ENCODE measurements at places on chromosomes 13 and 19. TPM values are rescaled to one million over a fixed set of nuclear protein-coding genes. Genes with fewer than 3 reads are reported as not detected.

The RNF225 gene
- not detected for total RNA-seq

DNA sequence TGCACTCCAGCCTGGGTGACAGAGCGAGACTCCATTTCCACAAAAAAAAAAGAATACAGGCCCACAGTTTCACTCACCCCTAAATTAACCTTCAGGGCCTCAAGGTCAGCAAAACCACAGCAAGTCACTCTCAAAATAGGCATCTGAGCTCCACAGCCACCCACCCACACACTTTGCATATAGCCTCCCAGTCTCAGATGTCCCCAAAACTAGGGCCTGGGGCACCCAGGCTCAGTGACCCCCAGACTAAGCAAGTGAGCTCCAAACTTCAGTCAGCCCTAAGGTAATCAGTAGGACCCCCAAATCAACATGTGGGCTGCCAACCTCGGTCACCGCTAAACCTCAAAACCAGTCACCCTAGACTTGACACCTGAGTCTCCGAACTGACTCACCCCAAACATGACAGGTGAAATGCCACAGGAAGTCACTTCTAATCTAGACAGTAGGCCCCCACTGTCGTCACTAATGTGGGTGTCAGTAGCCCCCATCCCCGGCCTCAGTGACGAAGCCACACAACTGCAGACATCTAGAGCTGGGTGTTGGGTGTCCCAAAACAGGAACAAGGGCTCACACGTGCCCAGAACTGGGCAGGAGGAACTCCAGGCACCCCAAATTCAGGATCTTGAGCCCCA, 13.9 kb downstream of the RABAC1 start:
- DNase-seq = no peak

DNA sequence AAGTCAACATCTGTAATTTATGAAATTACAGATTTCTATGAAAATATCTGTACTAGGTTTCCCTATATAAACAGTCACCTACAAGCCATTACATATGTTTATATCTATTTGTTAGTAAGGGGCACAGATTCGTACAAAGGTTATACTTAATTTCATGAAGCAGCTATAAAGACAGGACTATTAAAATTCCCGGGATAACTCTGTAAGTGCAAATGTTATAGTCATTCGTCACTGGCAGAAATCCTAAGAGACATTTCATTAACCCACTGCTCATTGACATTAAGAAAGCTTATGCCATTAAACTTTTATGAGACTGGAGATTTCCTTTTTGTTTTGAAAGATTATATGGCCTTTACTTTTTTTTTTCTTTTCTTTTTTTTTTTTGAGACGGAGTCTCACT, 122.9 kb downstream of the MYO16 start:
- no peak for DNase-seq

DNA sequence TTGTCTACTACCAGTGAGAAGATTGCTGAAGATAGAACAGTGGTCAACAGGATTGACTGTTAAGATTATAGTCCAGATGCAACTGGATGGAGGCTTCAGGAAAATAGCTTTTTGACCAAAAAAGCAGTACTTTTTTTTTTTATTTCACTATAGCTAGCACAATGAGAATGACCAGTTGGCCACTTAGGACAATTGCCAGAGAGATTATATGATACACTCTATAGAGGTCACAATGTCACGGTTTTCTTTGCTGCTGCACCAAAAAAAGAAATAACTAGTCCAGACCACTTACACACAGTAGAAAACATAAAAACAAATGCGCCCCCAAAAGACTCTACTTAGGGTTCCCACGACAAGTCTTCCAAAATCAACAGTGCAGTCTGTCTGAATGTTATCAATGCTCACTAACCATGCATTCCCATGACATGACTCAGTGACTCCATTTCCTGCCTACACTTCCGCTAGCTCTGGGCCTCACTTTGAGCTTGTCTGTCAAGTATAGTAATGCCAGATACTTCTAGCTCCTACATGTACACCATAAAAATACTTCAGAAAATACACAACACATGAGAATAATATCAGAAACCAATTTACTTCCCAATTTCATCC, 209.1 kb upstream of the STARD13 start:
- peak; percentile 97 for DNase-seq

- peak; percentile 30 for DNase-seq
Observed at GRCh38 chr13:39023316-39023715, 14.6 kb downstream of the PROSER1 start.

DNA sequence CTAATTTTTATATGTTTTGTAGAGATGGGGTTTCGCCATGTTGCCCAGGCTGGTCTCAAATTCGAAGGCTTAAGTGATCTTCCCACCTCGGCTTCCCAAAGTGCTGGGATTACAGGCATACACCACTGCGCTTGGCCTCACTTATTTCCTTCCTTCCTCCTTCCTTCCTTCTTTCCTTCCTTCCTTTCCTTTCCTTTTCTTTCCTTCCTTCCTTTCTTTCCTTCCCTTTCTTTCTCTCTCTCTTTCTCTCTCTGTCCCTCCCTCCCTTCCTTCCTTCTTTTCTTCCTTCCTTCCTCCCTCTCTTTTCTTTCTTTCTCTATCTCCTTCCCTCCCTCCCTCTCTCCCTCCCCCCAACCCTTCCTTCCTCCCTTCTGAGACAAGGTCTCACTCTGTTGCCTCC, 36.8 kb downstream of the TRPM4 start:
- no peak for DNase-seq

DNA sequence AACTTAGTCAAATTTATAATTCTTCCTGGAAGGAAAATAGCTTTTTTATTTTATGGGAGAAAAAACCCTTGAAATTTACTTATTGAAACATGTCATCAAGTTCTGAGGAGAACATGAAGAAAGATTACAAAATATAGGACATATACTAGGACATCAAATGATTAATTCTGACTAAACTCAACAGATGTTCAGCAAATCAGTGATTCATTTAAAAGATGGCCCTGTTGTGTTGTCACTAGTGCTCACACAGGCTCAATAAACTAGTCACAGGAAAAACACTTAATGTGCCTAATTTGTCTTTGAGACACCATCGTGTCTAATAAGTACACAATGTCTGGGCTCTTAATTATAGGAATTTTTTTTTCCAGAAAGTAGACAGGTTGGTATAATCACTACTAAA, 223.8 kb upstream of the TMTC4 start:
- no peak for DNase-seq

GRCh38 chr19:30886222-30886621, 463.0 kb downstream of the TSHZ3 start:
- DNase-seq = no peak

- DNase-seq = no peak
Observed at GRCh38 chr19:29842471-29843179, 30.8 kb downstream of the CCNE1 start.
